ENCODE measurements at places on chromosomes 7 and 10. TPM values are rescaled to one million over a fixed set of nuclear protein-coding genes. Genes with fewer than 3 reads are reported as not detected.

DNA sequence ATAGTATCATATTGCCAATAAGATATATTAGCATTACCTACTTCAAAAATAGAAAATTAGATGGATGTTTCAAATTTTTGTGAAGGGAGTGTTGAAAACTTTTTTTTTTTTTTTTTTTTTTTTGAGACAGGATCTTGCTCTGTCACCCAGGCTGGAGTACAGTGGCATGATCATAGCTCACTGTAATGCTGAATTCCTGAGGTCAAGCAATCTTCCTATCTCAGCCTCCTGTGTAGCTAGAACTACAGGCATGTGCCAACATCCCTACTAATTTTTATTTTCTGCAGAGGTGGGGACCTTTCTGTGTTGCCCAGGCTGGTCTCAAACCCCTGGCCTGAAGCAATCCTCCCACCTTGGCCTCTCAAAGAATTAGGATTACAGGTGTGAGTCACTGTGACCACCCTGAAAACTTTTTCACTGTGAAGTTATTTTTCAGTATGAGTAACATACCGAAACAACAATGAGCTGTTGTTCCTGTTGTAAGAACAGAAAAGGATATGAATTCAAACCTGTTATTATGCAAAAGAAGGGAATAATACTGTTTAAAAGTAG lies 266.9 kb downstream of the NEBL start:
- no peak for DNase-seq

- DNase-seq, result no peak
These were observed 158.0 kb downstream of the VTI1A start for GRCh38 chr10:112605063-112605462.

GRCh38 chr7:120990468-120991118 lies 2.1 kb downstream of the CPED1 start:
- DNase-seq, result no peak

- no peak for DNase-seq
These were observed 147.3 kb upstream of the TMEM196 start for GRCh38 chr7:19920705-19921104.

The CD36 gene
- 94.8 TPM for total RNA-seq

DNA sequence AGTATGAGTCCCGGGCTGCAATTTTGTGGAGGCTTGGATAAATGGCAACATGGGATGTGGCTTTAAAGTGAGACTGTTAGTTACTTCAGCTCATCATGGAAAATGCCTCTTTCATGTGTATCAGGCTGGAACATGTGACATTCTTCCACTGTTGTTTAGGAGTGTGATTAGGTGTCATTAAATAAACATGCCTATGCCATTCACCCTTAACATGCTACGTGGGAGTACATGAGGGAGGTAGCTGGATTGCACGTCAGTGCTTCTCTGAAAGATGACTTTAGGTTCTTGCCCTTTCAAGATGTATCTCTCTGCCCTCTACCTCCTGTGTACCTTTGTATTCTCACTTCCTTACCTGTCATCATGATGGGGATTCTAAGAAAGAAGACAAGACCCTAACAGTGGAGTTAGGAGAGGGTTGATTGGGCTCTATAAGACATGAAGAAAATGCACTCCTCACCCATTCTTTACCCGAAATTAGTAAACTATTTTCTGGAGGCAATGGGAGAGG lies 8.9 kb downstream of the AKR1E2 start:
- DNase-seq, result no peak

- no peak for DNase-seq
These were observed 253.2 kb downstream of the BMPER start for GRCh38 chr7:34158368-34159153.

Measured in thoracic aorta (tissue), 2 donors.